NCI-H1092 (cell line): ENCODE measurements at places on chromosomes 2 and 18.

DNA sequence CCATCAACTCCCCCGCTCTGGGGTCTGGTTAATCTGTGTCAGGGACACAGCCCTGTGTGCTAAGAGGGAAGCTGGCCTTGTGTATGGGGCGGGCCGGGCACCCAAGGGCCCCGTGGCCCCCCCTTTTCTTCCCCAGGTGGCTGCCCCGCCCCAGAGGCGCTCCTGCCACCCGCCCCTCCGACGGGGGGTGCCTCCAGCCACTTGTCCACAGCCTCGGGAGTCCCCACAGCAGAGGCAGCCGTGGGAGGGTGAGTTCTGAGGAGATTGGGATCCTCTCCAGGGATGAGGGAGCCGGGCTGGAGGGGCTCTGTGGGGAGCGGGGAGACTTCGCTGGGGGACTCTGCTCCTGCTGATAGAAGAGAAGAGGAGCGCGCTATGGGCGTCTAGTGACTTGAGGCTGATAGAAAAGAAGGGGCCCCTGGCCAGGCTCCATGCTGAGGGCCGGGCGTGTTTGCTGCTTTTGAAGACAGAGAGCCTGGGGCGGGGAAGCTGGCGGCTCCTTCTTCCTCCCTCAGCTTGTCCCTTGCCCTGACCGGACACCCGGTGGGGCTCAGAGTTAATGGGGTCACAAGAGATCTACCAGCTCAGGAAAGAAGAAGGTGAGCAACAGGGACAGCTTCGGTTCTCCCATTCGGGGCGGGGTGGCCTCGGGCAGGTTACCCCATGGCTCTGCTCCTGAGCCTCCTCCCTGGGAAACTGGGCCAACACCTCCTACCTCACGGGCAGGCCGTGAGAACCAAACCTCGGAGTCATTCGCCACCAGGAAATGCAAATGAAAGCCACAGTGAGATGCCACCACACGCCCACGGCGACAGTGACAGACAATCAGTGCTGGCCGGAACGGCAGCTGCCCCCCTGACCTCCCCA is 89.4 kb upstream of the TAF1B start:
- no peak for DNase-seq

DNA sequence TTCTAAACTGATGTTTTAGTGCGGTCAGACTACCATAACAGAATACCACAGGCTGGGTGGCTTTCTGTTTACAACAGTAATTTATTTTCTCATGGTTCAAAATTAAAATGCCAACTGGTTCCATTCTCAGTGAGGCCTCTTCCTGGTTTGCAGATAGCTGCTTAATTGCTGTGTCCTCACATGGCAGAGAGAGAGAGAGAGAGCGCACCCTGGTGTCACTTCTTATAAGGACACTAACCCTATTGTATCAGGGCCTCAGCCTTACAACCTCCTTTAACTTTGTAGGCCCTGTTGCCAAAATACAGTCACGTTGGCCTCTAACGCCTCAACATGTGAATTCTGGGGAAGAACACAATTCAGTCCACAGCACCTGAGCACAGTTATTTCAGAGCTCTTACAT is 37.5 kb upstream of the ZNF385B start:
- no peak for DNase-seq

DNA sequence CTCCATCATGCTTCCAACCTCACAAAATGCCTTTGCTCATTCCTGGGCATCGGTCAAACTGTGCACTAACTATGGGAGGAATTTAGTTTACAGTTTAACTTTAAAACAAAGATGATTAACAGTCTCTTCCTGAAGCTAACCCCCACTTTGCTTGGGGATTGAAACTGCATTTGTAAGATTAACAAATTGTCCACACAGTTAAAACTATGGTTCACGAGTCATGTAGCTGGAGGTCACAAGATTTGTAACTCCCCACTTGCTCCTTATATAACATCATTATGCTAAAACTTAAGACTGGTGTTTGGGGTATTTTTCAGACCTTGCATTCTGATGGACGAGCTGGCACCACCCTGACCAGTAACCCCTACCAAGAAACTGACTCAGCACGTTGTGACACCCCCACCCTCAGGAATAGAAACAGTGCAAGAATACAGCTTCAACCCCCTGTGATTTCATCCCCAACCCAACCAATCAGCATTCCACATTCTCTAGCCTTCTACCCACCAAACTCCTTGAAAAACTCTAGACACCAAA is 252.3 kb downstream of the MBD5 start:
- DNase-seq: no peak

GRCh38 chr2:58019229-58019628 is 27.4 kb upstream of the VRK2 start:
- DNase-seq: no peak

GRCh38 chr2:132780651-132781050 is 110.6 kb upstream of the LYPD1 start:
- DNase-seq: no peak
